CD4-positive, alpha-beta T cell treated with Interleukin-6 at 100 ng/mL for 8 hours (primary cell): ENCODE measurements at places on chromosomes 2 and 18.

GRCh38 chr2:85635636-85636035 is 19.6 kb downstream of the USP39 start:
- DNase-seq, result no peak

- no peak for DNase-seq
These were observed 41.4 kb downstream of the CHST9 start for GRCh38 chr18:27143580-27144287.

- DNase-seq, result no peak
These were observed 58.2 kb downstream of the HS6ST1 start for GRCh38 chr2:128260239-128261138.

GRCh38 chr2:200467806-200468681 is 41.8 kb downstream of the KCTD18 start:
- peak; percentile 75 for DNase-seq

DNA sequence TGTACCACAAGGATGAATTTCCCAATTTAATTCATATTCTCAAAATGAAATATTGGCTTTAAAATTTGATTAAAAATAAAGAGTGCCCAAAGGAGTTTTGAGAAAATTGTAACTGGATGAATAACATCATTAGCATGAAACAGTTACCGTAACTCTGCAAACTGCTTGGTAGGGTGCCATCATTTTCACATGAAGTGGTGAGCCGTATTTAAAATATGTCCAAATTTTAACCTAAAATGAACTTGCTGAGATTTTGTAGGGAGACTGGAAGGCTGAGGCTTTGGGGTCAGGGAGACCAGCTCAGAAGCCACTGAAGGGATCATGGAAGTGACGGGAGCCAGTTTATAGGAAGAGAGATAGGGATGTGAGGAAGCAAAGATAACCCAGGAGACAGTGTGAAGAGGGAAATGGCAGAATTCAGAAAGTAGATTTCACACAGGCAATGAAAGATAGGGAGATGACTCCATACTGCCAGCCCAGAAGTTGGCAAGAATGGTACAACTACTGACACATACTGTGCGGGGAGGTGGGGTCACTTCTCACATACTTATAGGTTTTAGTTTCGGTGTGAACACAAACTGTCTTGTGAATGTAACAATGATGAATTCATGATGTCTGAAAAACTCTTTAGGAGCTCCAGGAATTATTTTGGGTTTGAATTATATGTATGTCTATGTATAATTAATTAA is 53.8 kb downstream of the EFEMP1 start:
- no peak for DNase-seq

DNA sequence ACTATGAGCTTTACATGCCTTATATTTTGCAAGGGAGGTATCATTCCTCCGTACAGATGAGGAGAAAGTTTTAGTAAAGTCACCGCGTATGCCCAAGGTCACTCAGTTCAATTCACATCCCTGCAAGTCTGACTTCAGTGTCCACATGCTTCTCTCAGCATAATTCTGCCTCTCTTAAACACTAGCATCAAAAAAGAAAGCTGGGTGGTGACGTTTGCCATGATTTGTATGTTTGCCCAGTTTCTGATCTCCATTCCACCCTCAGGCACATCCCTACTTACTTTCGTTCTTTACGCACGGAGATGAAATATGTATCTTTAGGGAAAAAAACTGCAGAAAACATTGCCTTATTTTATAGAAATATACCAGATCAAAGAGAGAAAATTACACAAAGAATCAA is 129.2 kb upstream of the PTPRM start:
- no peak for DNase-seq
